ENCODE measurements at places on chromosomes 5 and 9.

DNA sequence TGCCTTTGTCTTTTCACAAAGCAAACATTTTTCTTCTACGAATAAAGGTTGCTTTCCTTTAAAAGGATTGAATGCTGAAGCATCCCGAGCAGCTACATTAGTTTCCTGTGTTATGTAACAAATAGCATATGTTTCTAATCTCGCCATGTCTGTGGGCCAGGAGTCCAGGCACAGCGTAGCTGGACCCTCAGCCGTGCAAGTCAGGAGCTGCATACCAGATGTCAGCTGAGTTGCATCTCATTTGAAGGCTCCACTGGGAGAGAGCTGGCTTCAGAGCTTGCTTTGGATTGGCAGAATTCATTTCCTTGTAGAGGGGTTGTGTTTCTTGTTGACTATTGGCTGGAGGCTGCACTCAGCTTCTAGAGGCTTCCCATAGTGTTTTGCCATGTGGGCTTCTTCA, 16.0 kb upstream of the GOLPH3 start:
- peak; percentile 78 for DNase-seq

- no peak for DNase-seq
Observed at GRCh38 chr9:133484671-133485437, 6.0 kb upstream of the SLC2A6 start.

- DNase-seq: no peak
Observed at GRCh38 chr5:21681911-21682310, 1171.2 kb downstream of the CDH12 start.

DNA sequence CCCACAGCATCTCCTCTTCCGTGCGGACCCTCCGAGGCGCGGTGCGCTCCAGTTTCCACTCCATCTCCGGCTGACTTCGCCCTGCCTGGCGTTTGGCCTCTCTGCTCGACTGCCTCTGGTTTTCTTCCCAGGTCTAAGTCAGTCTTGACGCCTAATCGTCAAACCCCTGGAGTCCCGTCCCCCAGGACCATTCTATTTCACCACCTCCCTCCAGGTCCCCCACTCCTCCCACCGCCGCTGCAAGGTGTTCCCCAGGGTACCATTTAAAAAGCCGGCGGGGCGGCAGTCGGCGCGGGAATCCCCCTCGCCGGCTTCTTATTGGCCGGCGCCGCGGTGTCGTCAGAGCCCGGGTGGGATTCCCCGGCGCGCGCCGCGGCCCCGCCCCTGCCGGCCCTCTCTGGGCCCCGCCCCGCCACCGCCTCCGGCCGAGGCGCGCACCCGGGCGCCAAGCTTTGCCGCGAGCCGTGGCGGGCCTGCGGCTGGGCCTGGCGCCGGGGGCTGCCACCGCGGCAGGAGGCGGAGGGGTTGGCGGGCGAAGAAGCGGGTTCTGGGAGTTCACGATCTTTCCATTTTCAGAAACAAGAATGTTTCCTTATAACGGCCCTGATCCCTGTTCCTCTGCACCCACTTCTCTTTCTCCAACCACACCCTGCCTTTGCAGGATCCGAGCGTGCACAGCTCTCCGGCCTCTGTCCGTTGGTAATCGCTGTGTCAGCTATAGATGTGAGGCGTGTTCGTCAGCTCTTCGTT, at the start of gene CDC20B:
TSS of gene CDC20B (minus strand) at position 241 of the 750 bp plus-strand sequence. CDS start at position 64, 177 bp downstream.
- peak; percentile 94 for DNase-seq

DNA sequence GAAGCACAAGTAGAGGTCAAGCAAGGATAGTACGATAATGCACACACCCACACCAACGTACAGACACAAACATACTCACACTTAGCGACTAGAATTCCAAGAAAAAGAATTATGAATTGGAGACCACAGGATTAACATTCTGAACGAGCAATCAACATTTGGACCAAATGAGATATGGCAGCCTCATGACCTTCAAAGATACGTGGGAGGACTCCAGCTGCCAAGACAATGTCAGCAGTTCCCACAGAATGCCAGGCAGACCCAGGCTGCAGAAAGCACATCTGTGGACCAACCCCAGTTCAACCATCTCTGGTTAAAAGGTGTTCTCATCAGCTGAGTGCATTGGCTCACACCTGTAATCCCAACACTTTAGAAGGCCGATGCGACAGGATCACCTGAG, 187.6 kb upstream of the GRAMD2B start:
- no peak for DNase-seq

DNA sequence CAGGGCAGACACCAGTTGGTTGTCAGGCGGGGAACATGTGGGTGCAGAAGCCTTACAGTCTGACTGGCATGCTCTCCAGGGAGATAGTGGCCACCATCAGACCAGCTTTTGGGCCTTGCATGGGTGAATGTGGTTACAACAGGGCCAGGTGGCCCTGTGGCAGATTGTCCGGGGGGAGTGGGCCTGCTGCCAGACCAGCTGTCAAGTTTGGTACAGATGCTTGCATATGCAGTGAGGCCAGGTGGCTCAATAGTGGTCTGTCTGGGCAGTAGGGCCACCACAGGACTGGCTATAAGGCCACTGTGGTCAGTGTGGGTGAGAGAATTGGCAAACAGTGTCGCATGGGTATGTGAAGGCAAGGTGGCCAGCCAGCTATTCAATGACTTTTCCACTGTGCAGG, 148.7 kb downstream of the FAM174A start:
- DNase-seq: no peak

GRCh38 chr9:10614196-10614800, 1.5 kb upstream of the PTPRD start:
- DNase-seq: no peak

- no peak for DNase-seq
Observed at GRCh38 chr5:109407913-109408312, 1.9 kb downstream of the PJA2 start.

DNA sequence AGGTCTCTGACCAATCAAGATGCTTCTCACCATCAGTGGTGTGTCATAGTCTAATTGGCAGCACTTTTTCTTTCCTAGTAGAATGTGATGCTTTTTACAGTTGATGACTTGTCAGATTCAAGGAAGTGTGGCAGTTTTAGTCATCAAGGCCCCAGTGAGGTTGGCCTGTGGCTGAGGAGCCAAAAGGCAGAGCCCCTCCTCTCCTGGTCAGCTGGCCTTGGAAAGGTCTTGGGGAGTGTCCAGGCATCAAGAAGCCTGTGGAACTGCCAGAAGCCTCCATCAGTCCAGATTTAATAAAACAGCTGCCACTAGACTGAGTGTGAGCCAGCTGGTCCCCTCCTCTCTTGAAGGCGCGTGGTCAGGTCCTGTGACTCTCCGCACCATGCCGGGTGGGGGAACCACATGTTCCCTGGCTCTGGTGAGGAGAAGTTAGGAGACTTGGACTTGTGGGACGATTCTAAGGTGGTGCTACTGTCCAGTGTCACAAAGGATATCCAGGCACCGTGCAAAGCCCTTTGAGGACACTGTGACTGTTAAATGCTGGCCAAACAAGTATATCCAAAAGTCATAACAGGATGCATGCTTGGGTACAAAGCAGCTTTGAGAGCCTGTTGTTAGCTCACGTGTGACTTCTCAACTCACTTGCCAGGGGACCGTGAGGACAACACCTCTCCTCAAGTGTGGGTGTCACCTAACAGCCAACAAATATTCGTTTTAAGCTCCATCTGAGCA, 6.1 kb upstream of the ANGPTL2 start:
- DNase-seq: peak; percentile 59

DNA sequence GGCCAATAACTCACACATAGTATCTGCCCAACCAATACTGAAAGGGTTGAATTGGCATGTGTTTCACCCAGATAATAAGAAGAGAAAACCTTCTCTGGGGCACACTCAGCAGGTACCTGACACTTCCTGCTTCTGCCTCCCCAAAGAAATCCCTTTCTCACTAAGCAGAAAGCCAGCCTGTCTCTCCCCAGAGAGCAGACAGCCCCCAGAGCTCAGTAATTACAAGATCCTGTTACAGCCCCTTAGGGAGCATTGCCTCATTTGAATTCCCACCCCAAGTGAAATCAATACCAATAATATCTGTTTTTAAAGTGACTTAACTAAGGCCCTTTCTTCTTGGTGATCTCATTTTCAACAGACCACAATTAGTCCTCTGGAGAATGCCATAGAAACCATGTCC, 38.5 kb upstream of the FOXI1 start:
- no peak for DNase-seq

DNA sequence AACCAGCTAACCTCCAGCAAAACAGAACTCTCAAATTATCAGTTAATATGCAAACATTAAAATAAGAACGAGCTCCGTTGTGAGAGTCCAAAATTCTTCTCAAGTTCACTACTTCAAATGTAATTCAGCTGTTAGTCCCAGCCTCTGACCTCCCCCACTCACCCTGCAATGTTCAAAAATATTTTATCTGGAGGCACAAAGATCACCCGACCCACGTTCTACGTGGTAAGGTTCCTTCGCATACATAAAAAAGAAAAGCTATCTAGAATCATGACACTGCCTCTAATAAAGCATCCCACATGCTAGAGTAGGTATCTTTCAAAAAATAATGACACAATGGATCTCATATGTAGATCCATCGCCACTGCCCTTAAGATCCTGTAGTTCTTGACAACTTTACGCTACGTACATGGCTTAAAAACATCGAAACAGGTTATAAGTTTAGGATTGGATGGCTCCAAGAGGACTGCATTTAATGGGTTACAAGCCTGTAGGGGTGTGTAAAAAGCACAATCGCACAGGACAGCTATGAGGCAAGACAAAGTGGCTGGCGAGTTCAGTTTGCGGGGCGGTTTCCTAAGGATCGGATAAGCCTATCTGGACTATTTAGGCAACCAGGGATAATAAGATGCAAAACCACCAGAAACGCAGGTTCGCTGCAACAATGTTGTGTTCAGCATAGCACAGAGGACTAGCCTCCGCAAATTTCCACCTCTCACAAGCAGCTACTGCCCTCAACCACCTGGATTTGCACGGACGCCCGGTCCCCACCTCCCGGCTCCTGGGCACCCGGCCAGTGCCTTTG, 969 bp downstream of the CLK4 start:
- peak; percentile 24 for DNase-seq

DNA sequence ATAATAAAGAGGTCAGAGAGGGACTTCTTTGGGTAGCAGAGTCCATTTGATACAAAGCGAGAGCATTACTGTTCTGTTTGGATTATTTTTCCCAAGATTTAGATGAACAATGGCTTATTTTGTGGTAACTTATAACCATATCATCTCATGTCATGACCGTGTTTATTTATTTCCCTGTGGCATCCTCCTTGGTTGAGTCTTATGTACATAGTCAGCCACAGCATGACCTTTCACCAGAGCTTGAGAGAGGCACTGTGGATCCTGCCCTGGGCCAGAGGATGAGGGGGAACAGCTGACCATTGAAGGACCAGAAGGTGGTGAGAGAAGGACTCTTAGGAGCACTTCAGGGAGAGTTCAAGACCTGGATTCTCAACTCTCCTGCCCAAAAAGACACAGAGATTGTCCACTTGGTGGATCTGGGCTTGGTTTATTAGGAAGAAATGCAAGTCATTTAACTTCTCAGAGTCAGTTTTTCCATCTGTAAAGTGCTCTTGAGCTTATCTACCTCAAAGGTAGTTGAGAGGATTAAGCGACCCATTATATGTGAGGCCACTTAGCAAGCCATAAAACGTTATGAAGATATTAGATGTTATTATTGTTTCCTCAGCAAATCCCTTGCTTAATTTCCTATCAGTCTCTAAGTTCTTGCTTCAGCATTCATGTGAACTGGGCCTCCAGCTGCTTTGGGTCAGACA, 51.4 kb downstream of the PPIC start:
- DNase-seq: no peak

DNA sequence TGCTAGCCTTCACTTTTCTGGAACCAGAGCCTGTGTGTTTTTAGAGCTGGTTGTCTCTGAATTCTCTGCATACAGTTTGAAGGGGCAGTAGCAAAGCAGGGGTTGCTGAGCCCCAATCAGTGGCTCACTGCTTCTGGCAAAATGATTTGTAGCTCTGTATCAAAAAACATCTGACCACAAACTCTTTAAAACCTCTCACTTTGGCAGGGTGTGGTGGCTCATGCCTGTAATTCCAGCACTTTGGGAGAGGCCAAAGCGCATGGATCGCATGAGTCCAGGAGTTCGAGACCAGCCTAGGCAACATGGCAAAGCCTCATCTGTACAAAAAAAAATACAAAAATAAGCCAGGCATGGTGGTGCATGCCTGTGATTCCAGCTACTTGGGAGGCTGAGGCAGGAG, 28.3 kb upstream of the APC start:
- DNase-seq: no peak

DNA sequence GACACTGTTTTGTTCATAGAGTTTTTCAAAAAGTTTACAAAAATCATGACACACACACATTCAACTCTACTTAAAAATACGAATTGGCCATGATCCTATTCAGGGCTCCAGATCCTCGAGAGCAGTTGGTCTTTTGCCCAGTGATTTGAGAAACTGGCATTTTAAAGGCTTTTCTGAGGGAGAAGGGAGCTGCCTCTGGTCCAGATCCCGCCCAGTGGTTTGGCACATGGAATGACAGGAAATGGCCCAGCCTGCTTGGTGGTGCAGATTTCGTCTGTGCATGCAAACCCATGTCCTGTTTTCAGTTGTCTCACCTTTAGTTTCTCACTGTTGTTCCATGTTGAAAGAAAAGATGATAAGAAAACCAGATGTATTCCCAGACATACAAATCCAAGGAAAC, 3.6 kb downstream of the CAMK4 start:
- peak; percentile 55 for DNase-seq

- DNase-seq: no peak
Observed at GRCh38 chr5:55535199-55535905, 588 bp upstream of the PLPP1 start.

Measured in AG08395 (cell line).